ENCODE measurements at places on chromosomes 2 and 18.
A peak's percentile ranks its signal among the peaks of the same experiment; 100 is the strongest.

DNA sequence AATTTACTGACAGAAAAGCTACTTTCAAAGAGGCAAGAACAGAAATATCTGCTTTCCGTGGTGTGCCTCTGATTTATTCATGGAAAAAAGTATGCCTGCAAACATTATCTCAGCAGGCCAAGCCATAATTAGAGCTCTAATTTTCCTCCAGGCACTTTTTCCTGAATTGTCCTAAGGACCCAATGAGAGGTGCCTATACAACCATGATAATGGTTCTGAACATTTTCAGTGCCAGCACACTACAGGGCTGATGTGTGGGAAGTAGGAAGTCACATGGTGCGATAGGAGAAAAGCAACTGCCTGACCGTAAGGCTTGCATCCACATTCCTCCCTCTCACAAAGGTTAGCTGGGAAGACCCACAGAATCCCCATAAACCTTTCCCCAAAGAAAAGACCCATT lies 45.9 kb upstream of the EGR4 start:
- DNase-seq = no peak

- DNase-seq = no peak
These were observed 1.5 kb downstream of the PPIG start for GRCh38 chr2:169585673-169586072.

GRCh38 chr2:47531378-47532042 lies 128.6 kb downstream of the MSH2 start:
- no peak for DNase-seq

- no peak for DNase-seq
These were observed 74.0 kb downstream of the SUMO1 start for GRCh38 chr2:202164411-202164810.

GRCh38 chr2:215863687-215864086 lies 149.7 kb downstream of the MREG start:
- no peak for DNase-seq

DNA sequence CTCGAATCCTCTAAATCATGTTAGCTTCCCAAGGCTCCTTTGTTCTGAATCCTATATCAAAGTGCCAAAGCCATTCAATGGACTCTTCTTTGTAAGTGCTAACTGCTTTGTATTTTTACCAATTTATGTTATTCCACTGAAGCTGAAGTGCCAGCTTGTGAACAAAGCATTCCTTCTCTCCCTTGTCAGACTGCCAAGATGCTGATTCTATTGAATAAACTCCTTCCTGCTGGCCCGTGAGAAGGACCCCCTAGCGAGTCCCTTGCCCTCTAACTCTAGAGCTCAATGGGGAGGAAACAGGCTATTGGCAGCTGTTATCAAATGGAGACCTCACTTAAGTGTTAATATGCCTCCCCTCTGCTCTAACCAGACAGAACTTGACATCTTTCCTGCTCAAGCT lies 1097.9 kb upstream of the CNTNAP5 start:
- no peak for DNase-seq

GRCh38 chr18:22579271-22579670 lies 161.6 kb upstream of the CTAGE1 start:
- DNase-seq = no peak

GRCh38 chr2:16861530-16861929 lies 195.9 kb upstream of the CYRIA start:
- no peak for DNase-seq

GRCh38 chr18:79948719-79949411 lies 2.6 kb downstream of the SLC66A2 start:
- DNase-seq = no peak

- peak; percentile 67 for DNase-seq
These were observed 35.3 kb downstream of the GALNT1 start for GRCh38 chr18:35616664-35617423.

- no peak for DNase-seq
These were observed 145.9 kb downstream of the GFPT1 start for GRCh38 chr2:69241093-69241492.

DNA sequence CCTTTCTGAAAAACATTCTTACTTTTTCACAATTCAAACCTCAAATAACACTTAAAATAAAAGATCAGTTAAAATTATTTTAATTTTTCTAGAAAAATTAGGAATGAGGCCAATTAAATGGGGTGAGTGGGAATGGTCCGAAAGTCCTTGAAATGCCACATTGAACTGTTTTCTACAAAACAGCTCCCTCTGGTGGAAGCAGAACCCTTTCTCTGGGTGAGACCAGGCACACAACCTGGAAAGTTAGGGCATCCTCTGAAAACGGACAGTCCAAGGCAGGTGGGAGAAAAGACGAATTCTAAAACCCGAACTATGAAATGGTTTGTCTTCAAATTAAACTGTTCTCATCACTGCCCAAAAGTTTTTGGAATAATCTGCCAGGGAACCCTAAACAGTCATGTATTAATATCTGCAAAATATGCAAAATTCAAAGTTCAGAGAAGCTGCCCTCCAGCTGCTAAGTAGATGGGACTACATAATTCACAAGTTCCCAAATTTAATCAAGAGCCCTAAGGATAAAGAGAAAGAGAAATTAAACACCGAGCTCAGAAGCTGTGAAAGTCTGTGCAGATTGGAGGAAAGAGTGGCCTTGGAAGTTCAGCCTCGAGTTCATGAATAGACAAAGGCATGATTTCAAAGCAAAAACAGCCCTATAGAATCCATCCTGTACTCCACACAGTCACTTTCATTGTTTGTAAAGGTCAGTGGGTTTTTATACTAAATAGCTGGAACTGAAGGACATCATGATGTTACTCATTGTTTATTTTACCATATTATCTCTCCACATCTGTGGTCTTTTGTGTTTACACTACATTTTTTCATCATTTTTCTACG lies 108.3 kb downstream of the PIEZO2 start:
- DNase-seq = peak; percentile 18

DNA sequence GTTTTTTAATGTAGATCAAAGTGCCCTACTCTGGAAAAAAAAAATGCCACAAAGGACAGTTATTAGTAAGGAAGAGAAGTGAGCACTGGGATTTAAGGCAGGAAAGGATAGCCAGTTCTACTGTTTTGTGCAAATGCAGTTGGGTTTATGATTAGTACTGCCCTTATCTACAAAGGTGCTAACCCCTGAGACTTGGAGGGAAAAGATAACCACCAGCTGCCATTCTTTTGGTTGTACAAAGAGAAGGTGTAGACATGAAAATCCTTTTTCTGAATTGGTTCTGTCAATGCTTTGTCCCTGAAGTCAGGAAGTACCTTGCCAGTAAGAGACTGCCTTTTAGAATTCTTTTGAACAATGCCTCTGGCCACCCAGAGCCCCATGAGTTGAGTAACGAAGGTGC lies 11.3 kb downstream of the APLF start:
- DNase-seq = no peak

- DNase-seq = no peak
These were observed 41.6 kb downstream of the NDC80 start for GRCh38 chr18:2612996-2613395.

- DNase-seq = no peak
These were observed 160.4 kb downstream of the AGAP1 start for GRCh38 chr2:235654103-235654813.

- DNase-seq = no peak
These were observed 1055.2 kb upstream of the FANCL start for GRCh38 chr2:59296279-59296678.

- DNase-seq = no peak
These were observed 3.0 kb downstream of the PIKFYVE start for GRCh38 chr2:208269091-208269490.

DNA sequence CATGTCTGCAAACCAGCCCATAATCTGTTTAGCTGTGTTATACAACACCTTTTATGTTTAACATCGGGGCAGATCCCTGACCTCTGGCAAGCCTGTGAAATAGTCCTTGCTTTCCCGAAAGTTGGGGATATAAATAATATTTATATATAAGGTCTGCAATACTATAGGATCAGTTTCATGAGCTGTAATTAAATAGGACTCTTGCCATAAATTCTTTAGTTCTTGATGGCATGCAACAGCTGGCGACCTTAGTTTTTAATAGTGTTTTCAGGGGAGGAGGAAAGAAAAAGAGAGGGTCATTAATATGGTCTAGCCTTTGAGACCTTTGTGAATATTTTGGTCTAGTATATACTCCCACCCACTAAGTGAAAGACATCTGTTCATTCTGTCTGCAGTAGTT lies 166.5 kb downstream of the MTX2 start:
- no peak for DNase-seq

DNA sequence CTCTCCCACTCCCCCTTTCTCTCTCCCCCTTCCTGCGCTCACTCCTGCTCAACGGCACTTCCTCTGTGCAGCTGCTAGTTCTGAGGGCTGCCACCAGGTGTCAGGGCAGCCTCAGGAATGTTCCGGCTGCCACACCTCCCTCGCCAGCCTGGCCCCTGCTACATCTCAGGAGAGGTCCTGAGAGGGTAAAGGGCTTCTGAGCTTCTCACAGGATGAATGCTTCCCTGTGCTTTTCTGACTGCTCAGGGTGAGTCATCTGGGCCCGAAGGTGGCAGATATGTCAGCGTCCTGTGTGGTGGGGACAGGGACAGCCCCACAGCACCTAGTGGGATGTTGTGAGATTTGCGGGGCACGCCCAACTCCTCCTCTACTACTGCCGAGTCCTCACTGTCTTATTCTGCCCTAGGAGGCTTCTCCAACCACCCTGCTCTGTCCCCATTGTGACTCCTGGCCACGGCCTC lies 49.0 kb downstream of the PLEKHB2 start:
- DNase-seq = peak; percentile 72

GRCh38 chr2:158142568-158143332 lies 41.1 kb downstream of the UPP2 start:
- DNase-seq = peak; percentile 3

- DNase-seq = no peak
These were observed 37.1 kb downstream of the EXOC6B start for GRCh38 chr2:72788756-72789155.

DNA sequence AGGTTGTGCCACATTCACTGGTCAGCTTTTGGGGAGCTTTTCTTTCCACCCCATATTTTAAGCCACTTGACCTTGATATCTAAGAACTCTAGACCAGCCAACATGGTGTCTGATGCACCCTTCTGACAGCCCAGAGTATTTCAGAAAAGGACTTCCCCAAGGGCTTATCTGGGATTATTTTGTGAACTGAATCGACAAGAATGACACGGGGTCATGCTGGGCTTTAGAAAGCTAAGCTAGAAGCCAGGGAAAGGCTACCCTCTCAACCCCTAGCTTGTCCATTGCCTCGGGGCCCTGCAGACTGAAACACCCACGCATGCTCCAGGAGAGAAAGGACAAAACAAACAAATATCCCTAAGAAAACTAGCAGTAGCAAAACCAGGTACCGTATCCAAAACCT lies 16.0 kb downstream of the SLC4A5 start:
- no peak for DNase-seq

- no peak for DNase-seq
These were observed 638.0 kb upstream of the ZEB2 start for GRCh38 chr2:145157741-145158591.

DNA sequence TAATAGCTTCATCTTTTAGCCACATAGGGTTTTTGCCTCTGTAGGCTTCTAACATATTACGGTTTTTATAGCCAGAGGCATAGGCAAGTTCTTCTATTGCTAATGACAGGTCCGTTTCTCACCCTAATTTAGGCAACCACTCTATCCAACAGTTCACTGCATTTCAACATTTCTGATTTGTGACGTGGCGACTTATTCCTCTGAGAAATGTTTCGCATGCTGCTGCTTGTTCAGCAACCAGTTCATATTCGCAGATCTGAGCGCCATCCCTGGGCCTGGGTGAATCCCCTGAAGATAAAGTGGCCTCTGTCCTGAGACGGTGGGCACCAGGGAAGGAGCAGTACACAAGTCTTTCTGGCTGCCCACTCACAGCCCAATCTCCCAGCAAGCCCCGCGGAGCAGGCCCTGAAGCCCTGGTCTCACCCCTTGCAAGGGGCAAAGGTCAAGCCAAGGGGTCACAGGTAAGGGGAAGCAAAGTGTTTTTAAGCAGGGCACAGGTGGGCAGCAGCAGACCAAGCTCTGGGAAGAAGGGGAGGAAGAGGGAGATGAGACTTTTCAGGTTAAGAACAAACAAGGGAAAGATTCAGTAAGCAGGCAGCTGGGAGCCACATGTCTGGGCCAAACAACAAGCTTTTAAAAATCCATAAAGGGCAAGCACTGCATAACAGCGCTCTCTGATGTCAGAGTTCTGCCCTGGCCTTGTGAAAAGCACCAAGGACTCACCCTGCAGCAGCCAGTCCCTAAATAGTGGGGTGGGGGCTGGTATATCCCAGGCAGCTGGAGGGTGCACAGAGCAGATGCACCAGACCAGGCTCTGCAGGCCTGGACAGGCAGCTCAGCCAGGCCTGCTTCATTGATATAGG lies 10.8 kb upstream of the COX7A2L start:
- DNase-seq = no peak

- peak; percentile 12 for DNase-seq
These were observed 278.7 kb downstream of the BCL2 start for GRCh38 chr18:63040788-63041410.

DNA sequence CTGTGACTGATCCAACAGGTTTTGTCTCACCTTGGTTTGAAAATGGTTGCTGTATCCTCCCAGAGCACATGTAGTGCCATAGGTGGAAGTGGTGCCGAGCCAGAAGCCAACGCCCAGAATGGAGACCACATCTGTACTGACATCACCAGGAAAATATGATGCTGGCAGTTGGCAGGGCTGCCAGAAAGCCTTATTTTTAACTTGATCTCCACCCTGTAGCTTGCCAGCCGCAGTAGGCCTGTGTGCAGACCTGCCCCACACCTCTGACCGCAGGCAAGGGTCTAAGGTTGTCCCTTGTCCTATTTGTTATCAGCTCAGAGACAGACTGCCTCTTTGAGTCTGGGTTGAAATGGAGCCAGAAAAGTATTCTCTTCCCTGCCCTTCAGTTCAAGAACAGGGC lies 123.5 kb upstream of the EML6 start:
- DNase-seq = no peak

GRCh38 chr18:37343542-37343851 lies 222.1 kb downstream of the CELF4 start:
- DNase-seq = no peak

- DNase-seq = no peak
These were observed 1.5 kb upstream of the WNT6 start for GRCh38 chr2:218858138-218858445.

DNA sequence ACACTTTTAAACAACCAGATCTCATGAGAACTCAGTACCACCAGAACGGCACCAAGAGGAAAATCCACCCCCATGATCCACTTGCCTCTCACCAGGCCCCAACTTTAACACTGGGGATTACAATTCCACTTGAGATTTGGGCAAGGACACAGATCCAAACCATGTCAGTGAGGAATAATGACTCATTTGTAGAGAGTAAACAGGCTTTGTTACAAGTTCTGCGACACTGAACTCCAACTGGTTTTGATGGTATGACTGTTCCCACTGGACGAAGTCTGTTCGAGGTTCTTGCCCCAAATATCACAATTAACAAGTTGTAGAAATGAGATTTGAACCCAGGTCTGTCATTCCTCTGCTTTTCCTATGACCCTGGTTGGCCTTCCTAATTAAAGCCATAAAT lies 718.1 kb upstream of the ID2 start:
- no peak for DNase-seq

DNA sequence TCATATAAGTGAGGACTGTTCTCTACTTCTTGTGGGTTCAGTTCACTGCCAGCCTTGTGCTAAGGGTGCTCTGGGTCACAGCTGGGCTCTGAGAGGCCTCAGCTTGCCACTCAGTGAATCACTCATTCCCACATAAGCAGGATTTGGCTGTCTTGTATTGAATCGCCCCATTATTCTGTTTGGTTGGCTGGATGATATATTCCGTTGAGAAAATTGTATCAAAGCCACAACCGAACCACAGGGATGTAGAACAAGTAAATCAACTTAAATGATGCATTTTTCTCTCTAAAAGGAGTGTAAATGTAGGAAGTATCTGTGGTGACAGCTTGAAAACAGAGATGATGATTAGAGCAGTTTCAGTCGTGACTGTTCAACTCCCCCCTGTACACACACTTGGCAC lies 39.6 kb downstream of the TTC39C start:
- DNase-seq = peak; percentile 20

Measured in CD4-positive, alpha-beta T cell treated with Interleukin-12 subunit alpha and Interleukin-12 subunit beta, for 1 hour (primary cell).